Jurkat, Clone E6-1 (cell line): ENCODE measurements at places on chromosomes 7 and 10.

DNA sequence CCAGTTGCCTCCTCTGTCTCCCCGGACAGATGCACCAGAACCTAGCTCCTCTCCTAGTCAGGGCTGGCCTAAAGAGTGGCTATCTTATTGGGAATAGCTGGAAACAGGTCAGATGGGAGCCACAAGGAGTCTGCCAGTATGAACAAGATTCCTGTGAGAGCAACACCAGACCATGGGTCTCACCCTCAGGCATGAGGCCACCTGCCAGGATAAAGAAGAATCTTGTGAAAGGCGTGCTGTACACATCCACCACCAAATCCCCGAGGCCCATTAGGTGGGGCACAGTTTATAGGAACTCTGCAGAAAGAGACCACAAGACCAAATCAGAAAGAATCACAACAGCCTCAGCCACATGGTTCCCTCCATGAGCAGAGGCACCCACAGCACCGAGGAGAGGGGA, 325.9 kb downstream of the TNS3 start:
- DNase-seq = no peak

GRCh38 chr10:116857156-116857555, 7.9 kb downstream of the ENO4 start:
- no peak for DNase-seq

- DNase-seq = no peak
These were observed 34.0 kb downstream of the DUSP5 start for GRCh38 chr10:110531687-110532086.

DNA sequence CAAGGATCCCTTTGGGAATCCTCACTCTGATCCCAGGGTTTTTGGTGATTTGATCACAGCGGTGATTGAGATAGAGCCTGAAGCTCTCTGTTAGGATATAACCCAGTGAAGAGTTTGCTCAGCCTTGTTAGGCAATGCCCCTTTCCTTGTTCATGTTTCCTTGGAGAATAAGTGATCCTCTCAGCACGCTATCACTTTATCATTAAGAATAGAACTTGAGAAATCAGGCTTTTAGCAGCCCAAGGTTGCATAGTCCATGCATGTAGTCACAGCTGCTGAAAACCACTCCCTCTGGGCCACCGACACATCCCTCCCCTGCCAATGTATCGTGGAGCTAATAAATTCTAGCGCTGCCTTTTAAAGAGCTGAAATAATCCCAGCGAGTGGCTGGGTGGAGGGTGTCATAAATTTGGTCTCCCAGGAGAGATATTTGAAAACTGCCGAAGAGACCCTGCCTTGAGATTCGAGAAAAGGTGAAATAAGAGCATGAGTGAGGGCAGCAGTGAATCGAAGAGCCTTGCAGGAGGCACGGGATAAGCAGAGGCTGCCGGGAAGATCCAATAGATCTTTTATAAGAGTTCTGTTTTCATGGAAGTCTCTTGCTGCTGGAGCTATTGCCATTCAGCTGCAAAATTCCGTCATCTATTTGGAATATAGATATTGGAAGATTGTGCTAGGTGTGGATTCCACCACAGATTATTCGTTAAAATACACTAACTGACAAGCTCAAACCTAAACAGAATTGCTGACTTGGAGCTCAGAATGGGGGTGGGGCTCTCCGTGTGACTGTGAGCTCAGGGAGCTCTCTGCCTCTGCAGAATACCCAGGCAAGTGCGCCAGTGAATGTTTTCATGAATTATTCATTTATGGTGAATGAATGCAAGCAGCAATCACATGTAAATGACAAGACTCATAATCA, 249.8 kb downstream of the TRIL start:
- DNase-seq = no peak
